ENCODE measurements at places on chromosomes 6 and 20.

DNA sequence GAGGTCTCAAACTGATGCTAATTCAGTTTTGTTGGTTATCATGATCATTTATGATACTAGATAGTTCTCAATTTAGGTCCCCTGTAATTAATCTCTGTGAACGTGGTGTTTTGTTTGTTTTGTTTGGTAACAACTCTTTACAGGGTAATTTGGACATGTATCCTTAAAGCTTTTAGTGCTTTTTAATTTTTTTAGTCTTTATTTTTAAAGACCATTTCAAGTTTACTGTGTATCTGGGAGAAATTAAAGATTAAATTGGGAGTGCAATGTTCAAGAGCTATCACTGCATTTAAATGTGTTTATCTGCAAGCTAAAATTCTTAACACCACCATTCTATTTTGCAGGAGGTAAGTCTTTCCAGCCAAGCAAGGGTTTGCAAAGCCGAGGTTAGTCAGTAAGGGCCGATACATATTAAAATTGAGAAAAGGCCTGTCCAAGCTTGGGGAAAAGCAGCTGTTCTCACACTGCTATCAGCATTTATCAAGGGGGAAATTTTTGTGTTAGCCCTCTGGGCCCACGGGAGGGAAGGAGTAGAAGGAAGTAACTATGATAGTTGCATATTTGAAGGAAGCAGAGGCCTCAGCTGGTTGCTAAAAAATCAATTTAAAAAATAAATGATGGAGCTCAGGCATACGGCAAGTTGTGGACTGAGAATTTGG is 59.3 kb upstream of the ZNF217 start:
- DNase-seq: no peak

DNA sequence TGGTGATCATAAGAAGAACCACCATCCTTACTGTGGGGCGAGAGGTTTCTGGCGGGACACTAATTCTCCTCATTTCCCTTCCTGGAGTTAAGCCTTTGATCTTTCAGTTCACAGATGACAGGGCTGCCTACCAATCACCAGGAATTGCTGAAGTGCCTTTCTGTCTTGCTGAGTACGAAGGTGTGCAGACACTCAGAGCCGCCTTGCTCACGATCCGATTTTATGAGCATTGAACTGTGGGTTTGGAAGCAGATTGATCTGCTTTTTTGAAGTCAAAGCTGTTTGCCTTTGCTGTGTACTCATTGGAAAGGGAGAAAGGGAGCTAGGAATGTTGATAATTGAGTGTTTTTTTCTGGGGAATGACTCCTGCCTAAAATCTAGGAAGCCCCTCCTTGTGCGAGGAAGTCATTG is 129.1 kb upstream of the SALL4 start:
- peak; percentile 89 for DNase-seq

- peak; percentile 68 for DNase-seq
Measured at GRCh38 chr20:31494131-31494530, 19.0 kb downstream of the REM1 start.

- DNase-seq: no peak
Measured at GRCh38 chr6:115947966-115948541, 112.6 kb downstream of the FRK start.

DNA sequence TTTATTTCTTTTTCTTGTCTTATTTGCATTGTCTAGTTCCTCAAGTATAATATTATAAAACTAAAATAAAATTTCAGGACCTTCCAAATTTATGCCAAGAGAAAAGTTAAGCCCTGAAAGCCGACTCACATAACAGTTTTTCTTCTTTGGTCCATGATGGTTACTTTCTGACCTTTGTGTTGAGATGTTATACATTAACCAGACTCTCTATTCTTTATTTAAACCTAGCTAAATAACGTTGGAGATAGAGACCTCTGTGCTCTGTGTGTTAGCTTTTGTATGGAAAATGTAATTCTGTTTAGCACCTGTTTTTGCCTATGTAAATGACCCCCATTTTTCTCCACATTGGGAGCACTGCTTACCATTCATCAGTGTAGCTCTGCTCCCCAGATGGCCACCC is 352.4 kb downstream of the CD109 start:
- no peak for DNase-seq

DNA sequence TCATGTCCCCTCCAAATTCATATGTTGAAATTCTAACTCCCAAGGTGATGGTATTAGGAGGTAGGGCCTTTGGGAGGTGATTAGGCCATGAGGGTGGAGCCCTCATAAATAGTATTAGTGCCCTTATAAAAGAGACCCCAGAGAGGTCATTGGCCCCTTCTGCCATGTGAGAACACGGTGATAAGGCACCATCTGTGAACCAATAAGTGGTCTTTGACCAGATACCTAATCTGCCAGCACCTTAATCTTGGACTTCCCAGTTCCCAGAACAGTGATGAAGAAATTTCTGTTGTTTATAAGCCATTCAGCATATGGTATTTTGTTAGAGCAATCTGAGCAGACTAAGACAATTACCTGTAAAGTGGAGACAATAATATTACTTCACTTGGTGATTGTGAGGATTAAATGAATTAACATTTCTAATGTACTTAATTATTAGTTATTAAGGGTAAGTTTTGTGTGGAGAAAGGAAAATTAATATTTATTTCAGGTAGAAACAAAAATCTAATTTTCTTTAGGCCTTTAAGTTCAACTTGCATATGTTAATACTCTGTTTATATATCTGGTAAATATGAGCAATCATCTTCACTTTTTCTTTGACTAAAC is 7.1 kb downstream of the RNF182 start:
- no peak for DNase-seq

- no peak for DNase-seq
Measured at GRCh38 chr20:8209061-8209460, 77.0 kb downstream of the PLCB1 start.

DNA sequence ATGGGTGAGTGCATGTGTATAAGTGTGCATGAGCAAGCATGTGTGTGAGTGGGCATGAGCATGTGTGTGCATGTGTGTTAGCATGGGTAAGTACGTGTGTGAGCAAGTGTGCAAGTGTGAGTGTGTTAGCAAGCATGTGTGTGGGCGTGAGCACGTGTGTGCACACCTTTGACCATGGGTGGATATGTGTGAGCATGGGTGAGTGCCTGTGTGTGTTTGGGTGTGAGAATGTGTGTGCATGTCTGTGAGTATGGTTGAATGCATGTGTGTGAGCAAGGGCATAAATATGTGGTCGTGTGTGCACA is 84.6 kb downstream of the DLL1 start:
- DNase-seq: peak; percentile 13
